ENCODE measurements at places on chromosomes 4 and X. TPM values are rescaled to one million over a fixed set of nuclear protein-coding genes. Genes with fewer than 3 reads are reported as not detected.

GRCh38 chrX:103061486-103061885 is 2.5 kb downstream of the BEX1 start:
- no peak for DNase-seq

GRCh38 chr4:3322059-3322550 is 29.3 kb downstream of the RGS12 start:
- no peak for DNase-seq

DNA sequence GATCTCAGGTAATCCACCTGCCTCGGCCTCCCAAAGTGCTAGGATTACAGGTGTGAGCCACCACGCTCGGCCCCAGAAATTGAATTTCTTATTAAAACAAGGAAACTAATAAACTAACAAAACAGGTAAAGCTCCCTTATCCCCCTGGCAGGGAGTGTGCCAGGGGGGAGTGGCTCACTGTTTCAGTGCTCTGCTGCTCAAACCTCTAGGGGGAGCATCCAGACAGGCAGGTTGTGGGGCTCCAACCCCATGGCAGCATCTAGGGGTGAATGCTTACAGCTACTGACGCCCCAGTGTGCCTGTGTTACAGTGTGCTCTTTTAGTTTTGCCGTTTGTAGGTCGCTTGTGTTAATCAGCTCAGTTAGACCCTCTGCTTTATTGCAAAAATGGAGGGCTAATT is 605.0 kb downstream of the GABRG1 start:
- DNase-seq: no peak

DNA sequence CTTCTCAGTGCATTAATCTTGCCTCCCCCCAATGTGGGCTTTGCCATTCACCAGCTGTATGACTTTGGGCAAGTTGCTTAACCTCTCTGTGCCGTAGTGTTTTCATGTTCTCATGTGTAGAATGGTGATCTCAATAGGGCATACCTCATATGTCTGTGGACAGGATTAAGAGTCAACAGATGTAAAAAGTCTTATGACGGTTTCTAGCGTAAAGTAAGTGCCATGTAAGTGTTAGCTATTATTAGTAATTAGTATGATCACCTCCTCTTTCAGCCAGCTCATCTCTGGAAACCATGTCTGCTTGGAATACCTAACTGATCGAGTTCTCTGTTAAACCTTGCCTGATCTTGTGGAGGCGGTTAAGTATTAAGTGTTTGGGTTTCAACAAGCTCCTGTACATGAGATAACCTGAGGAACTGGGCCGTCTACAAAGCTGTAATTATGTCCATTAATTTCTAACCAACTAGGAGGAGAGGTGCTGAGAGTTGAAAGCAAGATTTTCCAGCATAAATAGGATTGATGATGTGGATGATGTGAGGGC is 66.3 kb downstream of the TSC22D3 start:
- no peak for DNase-seq

RPL36A gene
- 116 TPM for total RNA-seq

- no peak for DNase-seq
Measured at GRCh38 chr4:154024097-154024694, 235.3 kb upstream of the SFRP2 start.

DNA sequence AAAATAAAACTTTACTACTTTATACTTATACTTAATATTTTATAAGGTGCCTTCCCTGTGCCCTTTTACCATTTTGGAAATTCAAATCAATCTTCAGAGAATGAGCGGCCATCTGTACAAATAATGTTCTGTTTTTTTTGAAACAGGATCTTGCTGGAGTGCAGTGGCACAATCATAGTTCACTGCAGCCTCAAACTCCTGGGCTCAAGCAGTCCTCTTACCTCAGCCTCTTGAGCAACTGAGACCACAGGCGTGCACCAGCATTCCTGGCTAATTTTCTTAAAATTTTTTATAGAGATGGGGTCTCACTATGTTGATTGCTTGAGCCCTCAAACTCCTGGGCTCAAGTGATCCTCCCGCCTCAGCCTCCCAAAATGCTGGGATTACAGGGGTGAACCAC is 53.5 kb downstream of the FAM114A1 start:
- no peak for DNase-seq

TLR7 gene
- not detected for total RNA-seq

DNA sequence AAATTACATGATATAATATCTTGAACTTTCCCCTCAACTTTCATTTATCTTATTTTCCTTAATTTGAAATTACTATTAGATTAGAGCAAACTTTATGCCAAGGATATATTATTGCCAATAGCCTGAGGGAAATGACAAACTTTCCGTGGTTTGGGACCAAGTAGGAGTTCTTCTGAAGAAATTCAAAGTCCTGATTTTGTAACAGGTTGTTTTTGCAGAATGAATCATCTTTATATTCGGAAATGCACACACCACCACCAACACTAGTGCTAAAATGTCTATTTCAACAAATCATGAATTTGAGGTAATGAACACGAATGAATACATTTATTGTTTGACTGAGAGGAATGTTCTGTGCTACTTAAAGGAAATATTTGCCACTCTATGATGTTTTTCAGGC is 226.7 kb downstream of the GRIA2 start:
- DNase-seq: no peak

TLR6 gene
- 0.96 TPM for total RNA-seq

DNA sequence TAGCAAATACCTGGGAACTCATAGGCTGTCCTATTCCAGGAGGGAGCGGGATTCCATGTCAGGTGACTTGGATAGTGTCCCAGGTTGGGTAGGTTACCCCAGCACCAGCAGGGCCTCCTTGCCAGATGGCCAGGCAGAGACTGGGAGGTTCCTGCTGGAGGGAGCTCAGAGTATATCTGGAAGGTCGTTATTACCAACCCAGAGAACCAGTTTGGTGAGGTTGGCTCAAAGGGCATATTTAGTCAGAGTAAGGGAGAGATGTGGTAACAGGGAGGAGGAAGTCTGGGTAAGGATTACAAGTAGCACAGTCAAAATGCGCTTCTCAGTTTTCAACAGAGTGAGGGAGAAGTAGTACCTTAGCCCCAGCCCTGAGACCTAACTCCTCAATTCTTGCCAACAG is 53.3 kb upstream of the LNX1 start:
- no peak for DNase-seq

CXCR3 gene
- not detected for total RNA-seq

DNA sequence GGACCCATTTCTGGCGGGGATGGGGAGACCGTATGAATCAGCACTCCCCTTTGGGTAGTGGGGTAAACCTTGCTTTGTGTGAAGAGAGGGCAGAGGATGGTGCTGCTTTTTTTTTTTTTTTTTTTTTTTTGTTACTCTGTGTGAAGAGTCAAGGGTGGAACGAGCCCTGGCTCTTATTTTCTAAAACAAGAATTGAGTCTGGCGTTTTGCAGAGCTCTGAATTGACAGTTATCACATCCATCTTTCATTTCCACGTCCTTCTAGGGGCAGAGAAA is 1.2 kb downstream of the SLAIN2 start:
- DNase-seq: no peak

- DNase-seq: no peak
Measured at GRCh38 chr4:123659730-123660129, 263.1 kb downstream of the SPRY1 start.
